ENCODE measurements at places on chromosomes 7 and 10. TPM values are rescaled to one million over a fixed set of nuclear protein-coding genes. Genes with fewer than 3 reads are reported as not detected.

SPDYE1 gene
- not detected for polyA plus RNA-seq

TMEM184A gene
- polyA plus RNA-seq: 0.12 TPM

GCK gene
- 7.4 TPM for polyA plus RNA-seq

GBX1 gene
- polyA plus RNA-seq: not detected

TSPAN12 gene
- 2.2 TPM for polyA plus RNA-seq

MEPCE gene
- polyA plus RNA-seq: 12.1 TPM

ADAMTS14 gene
- polyA plus RNA-seq: not detected

DNAJB12 gene
- polyA plus RNA-seq: 24.5 TPM

PRLHR gene
- 0.20 TPM for polyA plus RNA-seq

NAMPT gene
- 34.0 TPM for polyA plus RNA-seq

LRRD1 gene
- 2.7 TPM for polyA plus RNA-seq

TMEM168 gene
- 24.0 TPM for polyA plus RNA-seq

TFAM gene
- 26.5 TPM for polyA plus RNA-seq

INMT gene
- not detected for polyA plus RNA-seq

ANKRD61 gene
- polyA plus RNA-seq: not detected

GIMAP5 gene
- not detected for polyA plus RNA-seq

ZNF777 gene
- polyA plus RNA-seq: 7.0 TPM

ITGB1 gene
- polyA plus RNA-seq: 59.2 TPM

ADIRF gene
- polyA plus RNA-seq: not detected

MEOX2 gene
- polyA plus RNA-seq: not detected

TMEM196 gene
- polyA plus RNA-seq: 30.3 TPM

TSC22D4 gene
- 3.7 TPM for polyA plus RNA-seq

PNLIPRP2 gene
- polyA plus RNA-seq: not detected

CFAP58 gene
- not detected for polyA plus RNA-seq

MMD2 gene
- polyA plus RNA-seq: 0.42 TPM

PRKG1 gene
- 1.5 TPM for polyA plus RNA-seq

STOX1 gene
- 1.2 TPM for polyA plus RNA-seq

GRID1 gene
- 10.4 TPM for polyA plus RNA-seq

SLC13A1 gene
- polyA plus RNA-seq: not detected

TFPI2 gene
- not detected for polyA plus RNA-seq

WIPF3 gene
- polyA plus RNA-seq: 3.8 TPM

CELF2 gene
- polyA plus RNA-seq: 49.9 TPM

OR13A1 gene
- polyA plus RNA-seq: 0.32 TPM
